Right forelimb (tissue), 1 donor: ENCODE measurements at places on chromosomes 6 and 20.
A peak's percentile ranks its signal among the peaks of the same experiment; 100 is the strongest.

- DNase-seq = no peak
These were observed 5.3 kb upstream of the CPNE5 start for GRCh38 chr6:36844232-36845170.

DNA sequence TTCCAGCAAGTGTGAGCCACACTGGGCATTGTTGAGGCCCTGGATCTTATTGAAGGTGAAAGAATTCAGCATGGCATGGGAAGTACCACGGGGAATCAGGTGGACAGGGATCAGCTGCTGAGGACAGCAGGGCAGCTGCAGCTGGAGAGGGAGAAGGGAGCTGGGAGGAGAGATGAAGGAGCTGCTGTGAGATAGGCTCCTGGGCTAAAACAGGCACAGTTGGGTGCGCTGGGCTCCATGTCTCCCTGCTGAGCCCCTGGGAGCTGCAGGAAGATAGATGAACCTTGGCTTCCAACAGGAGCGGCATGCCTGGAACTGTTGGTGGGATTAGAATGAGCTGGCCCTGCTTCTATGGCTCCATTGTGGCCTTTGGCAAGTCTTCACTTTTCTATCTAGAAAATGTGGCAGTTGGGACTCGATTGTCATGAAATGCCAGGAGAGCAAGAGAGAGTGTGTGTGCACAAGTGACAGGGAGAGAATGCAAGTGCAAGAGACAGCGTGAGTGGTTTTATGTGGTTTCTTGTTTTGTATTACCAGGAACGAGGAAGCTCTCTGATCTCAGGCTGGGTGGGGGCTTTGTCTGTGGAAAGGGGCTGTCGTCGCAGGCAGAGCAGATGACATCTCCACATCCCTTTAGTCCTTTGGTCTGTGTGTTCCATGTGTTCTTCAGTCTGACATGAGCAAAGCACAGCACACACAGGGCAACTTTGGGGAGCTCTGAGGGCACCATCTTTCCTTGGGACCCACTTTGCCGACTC is 20.4 kb downstream of the SNPH start:
- DNase-seq = no peak

DNA sequence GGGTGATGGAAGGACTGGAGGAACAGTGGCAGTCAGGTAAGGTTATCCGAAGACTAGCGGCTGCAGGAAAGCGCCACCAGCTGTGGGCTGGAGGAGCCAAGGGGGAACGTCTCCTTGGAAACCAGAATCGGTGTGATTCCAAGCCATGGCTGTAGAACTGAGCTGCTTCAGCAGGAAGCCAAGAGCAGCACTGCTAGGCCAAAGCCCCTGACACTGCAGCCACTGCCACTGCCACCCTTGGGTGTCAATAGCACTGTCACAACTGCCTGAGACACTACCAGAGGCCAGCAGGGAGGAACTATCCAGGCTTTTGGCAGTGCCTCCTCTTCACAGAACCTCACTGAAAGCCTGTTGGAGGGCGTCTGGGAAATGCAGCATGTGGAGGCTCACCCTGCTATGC is 289.6 kb upstream of the SUPT3H start:
- peak; percentile 45 for DNase-seq

DNA sequence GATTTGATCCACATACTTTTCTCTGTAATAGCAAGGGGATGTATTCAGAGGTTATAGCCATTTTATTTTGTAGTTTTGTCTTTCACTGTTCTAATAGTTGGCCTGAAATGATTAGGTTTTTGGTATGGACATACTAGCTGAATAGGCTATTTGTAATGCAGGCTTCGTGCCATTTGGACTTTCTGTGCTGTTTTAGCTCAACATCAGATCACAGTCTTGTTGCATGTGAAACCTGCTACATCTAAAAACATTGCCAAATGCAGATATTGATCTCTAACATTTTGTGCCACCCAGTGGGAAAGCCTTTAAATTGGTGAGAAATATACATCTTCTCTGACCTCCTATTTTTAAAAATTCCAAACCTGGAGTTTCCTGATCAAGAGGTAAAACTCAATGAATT is 157.5 kb upstream of the SCGN start:
- no peak for DNase-seq

- DNase-seq = peak; percentile 57
These were observed 89.9 kb upstream of the SYNDIG1 start for GRCh38 chr20:24379484-24379927.

DNA sequence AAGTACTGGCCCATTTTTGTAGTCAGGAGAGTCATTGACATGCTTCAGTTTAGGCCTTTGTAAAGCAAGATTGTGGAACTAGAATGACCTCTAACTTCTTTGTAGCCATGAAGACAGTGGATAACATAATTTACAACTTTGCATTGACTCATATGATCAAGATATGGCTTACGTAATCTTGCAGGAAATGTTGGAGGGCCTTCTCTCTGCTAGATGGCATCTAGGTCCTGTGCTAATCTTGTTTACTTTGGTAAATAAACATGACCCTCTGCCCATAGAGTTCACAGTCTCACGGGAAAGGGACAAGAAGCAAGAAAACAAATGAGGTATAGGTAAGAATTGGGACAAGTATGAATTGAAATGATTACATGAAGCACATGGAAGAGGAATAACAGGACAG is 355.2 kb upstream of the ARID1B start:
- DNase-seq = no peak

GRCh38 chr20:44886266-44886651 is 754 bp downstream of the YWHAB start:
- DNase-seq = no peak

- no peak for DNase-seq
These were observed 6.8 kb upstream of the EZR start for GRCh38 chr6:158825951-158826306.

GRCh38 chr6:84836366-84836765 is 72.0 kb upstream of the TBX18 start:
- DNase-seq = no peak

GRCh38 chr6:111278731-111279130 is 191.4 kb downstream of the SLC16A10 start:
- DNase-seq = no peak

DNA sequence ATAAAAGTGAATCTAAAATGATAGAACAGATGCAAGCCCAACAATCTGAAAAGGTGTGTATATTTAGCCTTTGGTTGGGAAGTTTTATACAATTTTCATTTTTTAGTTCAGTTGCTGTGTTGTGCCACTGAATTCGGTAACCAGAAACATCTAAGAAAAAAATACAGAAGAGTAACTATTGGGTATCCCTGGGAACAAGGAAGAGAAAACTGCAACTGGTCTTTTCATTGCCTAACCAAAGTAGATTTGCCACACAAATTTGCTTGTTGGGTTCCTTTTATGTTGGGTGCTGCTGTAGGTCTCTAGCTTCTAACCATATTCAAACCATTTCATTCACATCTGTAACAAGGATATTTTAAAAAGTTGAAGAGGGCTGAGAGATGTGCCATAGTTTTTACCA is 2.8 kb upstream of the TMEM30A start:
- DNase-seq = no peak

- no peak for DNase-seq
These were observed 152.9 kb downstream of the INSM1 start for GRCh38 chr20:20520776-20521175.

GRCh38 chr6:127481111-127481510 is 21.9 kb upstream of the KIAA0408 start:
- no peak for DNase-seq

DNA sequence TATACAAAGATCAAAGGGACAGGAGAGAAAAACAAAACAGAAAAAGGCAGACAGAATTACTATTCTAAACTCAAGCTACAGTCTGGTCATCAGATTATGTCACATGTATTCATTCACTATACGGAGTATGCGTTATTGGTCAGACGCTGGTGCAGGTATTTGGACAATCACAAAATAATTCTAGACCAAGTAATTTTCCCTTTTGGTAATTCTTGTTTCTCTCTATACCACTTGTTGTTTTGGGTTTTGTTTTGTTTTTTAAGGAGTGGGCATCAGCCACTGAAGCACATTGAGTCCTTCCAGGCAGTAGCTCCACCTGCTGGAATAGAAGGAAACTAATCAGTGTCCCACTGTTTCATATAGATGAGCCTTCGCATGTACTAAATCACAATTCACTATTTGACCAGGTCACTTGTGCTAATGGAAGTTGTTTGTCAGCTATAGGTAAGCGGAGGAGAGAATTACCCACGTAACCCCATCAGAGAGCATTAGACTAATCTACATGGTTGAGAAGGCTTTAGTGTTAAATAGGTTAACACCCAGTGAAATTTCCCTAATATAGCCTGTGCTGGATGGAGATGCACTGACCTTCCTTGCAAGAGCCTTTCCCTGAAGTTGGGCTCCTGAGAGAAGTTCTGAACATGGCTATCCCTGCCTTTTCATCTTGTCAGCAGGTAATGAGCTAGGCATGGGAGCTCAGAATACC is 77.9 kb downstream of the TNFAIP3 start:
- DNase-seq = no peak
